ENCODE measurements at places on chromosomes 7 and 10.

DNA sequence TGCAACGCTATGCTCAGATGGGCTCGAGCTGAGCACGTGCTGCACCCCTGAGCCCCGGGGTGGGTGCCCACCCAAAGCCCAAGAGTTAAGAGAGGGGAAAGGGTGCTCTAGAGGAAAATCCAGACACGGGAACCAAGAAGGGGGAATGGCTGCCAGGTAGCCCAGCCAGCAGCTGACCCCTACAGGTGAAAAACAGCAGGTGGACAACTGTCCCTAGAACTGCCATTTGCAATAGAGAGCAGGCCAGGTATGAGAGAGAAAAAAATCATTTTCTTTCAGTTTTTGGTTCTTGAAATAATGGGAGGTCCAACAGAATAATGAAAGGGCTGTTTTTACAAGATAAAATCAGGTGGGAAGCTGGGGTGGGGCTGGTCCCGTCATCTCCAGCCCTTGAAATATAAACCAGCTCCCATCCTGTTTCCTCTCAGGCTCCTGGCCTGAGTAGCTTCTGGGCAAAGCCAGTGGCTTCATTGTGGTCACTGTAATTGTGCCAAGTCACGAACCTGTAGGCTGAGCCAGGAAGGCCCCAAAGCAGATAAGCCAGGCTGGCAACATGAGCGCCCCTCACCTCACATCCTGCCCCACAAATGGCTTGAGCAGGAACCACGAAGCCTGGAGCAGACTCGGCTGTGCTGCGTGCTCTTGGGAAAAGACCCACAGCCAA is 257.8 kb downstream of the SNX10 start:
- DNase-seq, result no peak

- DNase-seq, result no peak
These were observed 3.7 kb downstream of the SAMD8 start for GRCh38 chr10:75115137-75115536.

GRCh38 chr10:52908478-52908877 is 135.9 kb upstream of the MBL2 start:
- no peak for DNase-seq

GRCh38 chr7:22375359-22376048 is 18.6 kb upstream of the RAPGEF5 start:
- no peak for DNase-seq

- DNase-seq, result no peak
These were observed 94.9 kb upstream of the KCNIP2 start for GRCh38 chr10:101938305-101939007.

Data from stimulated activated CD8-positive, alpha-beta memory T cell treated with anti-CD3 and anti-CD28 coated beads, Interleukin-4, amount 100 ng/mL, for 1 hour (primary cell).